SJCRH30 (cell line): ENCODE measurements at places on chromosomes 13 and 19. TPM values are rescaled to one million over a fixed set of nuclear protein-coding genes. Genes with fewer than 3 reads are reported as not detected.
A peak's percentile ranks its signal among the peaks of the same experiment; 100 is the strongest.

GRCh38 chr13:97382276-97382675 is 51.7 kb upstream of the RAP2A start:
- DNase-seq, result no peak

DNA sequence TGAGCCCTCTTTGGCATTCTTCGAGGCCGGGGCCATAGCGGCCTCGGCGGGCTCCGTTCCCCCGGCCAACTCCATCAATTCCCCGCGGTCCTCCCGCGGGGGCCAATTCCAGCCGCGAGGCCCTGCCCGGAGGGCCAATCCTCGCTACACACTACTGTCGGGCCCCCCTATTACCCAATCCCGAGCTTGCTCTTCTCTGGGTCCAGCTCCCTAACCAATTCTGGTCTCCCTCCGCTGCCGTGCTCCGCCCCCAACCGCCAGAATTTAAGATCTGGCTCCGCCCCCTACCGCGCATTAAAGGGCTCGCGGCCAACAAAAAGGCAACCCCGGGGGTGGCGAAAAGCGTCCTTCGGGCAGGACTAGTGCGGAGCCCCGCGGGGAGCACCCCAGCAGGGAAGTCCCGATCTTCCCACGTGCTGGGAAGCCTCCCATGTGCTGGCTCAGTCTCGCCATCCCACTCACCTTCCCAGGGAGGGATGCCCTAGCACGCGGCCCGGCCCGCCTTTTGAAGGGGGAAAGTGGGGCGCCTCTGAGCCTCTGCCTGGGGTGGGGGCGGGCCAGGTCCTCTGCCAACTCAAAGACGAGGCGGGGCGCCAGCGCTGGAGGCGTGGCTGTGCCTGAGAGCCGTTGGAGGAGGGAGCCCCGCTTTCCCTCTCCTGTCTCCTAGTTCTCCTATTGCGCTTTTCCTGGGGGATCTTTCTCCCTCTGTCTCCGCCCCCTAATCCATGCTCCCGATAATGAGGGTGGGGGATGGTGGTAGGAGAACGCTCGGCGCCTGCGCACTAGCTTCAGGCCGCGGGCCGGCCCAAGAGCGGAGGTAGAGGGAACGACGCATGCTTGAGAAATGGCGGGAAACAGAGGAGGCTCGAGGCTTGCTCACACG is 3.5 kb downstream of the LIPE start:
- DNase-seq, result no peak

DNA sequence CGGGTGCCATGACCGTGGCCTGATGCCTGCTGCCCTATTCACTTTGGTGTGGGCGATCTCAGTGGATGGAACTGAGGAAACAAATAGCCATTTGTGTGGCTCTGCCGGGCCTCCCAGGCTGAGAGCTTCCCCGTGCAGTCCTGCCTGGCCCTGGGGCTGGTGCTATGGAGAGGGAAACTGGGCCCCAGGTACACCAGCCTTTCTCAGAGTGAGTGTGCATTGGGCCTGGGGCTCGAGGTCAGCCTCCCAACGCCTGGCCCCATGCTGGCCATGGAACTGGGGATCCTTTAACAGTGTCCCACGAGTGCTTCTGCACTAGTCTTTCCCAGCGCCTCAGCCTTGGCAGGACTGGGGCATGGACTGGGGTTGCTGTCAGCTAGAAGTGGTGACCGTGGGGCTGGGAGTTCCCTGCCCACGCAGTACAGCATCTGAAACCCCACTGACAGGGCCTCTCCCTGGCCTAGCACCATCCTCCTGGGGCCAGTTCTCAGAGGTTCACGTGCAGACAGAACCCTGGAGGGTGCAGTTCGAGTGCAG is 10.5 kb downstream of the PLEKHF1 start:
- no peak for DNase-seq

GRCh38 chr13:45337395-45337794 is 3.6 kb downstream of the TPT1 start:
- DNase-seq, result no peak

DNA sequence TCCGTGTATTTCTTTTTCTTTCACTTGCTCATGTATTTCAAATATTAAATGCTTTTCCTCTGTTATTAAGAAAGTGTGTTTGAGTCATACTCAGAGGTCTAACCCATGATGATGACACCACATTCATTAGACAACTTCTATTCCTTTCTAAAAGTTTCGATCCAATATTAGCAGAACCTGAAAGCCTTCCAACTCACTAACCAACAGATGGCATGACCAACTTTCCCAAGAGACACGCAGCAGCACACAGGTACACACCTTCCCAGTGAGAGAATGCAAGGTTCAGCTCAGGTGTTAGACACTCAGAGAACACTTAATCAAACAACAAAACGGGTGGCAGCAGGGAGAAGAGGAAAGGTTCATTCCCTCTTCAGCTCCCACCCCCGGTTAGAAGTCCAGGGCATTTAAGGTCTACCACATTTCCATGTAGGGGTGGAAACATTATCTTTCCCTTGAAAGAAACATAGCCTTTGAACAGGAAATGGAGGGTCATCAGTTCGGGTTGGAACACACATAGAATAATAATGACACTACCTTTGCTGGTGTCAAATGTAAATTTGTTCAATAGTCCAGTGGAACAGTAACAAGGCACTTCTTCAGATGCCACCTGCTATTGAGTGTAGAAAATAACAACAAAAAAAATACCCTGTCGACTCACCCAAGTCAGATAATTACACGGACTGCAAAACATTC is 404.2 kb downstream of the COG6 start:
- no peak for DNase-seq

DNA sequence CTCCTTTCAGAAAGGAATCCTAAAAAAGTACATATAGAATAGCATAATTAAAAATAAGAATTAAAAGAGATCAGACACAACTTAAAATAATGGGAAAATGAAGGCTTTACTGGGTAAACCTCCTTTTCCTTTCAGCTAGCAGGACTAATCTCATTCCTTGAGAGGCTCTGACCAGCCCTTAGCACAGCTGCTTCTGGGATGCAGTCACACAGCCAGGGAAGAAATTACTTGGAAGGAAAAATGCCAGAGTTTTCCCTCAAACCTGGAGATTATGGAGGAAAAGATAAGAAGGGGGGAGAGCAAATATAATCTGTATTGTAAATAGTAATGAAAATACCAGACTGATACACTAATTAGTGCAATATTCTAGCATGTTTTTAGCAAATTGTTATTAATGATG is 91.8 kb downstream of the LRCH1 start:
- DNase-seq, result peak; percentile 22

DNA sequence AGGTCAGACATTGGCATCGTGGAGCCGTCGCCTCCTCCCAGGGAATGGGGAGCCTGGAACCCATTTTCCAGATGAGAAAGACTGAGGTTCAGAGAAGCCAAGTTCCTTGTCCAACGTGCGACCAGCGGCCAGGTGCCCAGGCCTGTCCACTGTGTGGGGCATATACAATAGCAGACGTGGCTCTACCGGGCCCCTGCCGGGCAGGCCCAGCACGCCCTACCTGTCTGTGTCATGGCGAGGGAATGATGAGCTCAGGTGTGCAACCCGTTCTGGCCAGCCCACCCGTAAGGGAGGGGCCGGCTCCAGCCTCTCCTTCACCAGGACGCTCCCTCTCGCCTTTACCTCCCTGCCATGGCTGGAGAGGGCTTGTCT is 837 bp downstream of the GNA15 start:
- DNase-seq, result no peak

- DNase-seq, result no peak
Observed at GRCh38 chr13:43981512-43982301, 102.0 kb downstream of the LACC1 start.

- no peak for DNase-seq
Observed at GRCh38 chr19:56091751-56092546, 29.1 kb downstream of the ZNF787 start.

GRCh38 chr13:63954683-63955082 is 2539.0 kb upstream of the PCDH20 start:
- DNase-seq, result no peak

DNA sequence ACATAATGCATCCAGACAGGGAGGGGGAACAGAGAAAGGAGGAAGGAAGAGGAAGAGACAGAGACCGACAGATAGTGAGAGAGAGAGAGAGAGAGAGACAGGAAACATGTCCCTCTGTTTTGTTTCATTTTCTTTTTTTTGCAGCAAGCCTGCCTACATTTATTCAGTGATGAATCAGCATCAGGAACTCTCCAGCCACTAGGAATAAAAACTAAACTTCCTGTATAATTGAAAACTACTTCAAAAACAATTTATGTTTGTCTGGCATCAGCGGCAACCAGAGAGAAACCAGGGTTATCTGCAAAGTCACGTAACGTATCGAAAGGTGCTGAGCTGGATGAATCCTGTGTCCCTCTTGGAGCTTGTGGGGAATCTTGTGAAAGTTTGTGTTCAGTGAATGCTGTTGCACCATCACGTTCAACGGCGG is 148.6 kb upstream of the SOX21 start:
- no peak for DNase-seq

- no peak for DNase-seq
Observed at GRCh38 chr19:41845001-41845050, at the start of gene DMRTC2. Gene DMRTC2 (plus strand): TSS chr19:41845042. CDS start chr19:41847429, 2,387 bp downstream.

- DNase-seq, result no peak
Observed at GRCh38 chr19:556611-557382, 12.9 kb downstream of the GZMM start.

DNA sequence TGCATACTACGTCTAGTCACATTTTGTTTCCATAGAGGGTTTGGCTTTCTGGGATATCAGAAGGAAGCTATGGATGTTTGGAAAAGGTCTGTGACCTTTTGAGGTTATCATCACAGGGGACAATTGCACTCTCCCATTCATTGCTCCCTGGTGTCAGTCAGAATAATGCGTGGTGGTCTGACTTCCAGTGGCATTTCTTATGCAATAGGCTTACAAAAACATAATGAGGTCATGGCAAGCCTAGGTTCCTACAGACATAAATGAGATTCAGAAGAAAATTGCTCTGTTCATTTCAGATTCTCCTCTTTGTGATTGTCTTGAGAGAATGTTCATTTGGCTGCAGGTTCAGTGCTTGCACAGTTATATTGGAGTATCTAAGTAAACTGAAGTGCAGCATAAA is 54.6 kb downstream of the ARHGAP35 start:
- no peak for DNase-seq

DNA sequence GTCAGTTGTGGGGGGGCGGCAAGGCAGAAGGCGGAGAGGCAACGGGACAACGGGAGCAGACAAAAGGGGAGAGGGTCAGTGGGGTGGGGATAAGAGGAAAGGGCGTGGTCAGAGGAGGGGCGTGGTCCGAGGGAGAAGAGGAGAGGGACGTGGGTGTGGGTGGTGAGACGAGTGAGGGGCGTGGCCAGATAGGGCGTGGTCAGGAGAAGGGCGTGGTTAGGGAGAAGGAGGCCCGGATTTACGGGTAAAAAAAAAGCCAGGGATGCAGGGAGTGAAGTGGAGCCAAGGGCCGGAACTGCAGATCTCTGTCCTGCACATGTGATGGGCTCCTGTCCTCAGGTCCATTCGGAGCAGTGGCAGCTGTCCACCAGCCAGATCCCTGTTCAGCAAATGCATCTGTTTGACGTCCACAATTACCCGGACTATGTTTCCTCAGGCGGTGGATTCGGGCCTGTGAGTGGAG is 21.5 kb downstream of the CPT1C start:
- DNase-seq, result peak; percentile 96

- DNase-seq, result no peak
Observed at GRCh38 chr19:43290568-43291359, 21.4 kb upstream of the PSG9 start.

- DNase-seq, result peak; percentile 86
Observed at GRCh38 chr19:55341171-55341588, 1.5 kb downstream of the KMT5C start.

DNA sequence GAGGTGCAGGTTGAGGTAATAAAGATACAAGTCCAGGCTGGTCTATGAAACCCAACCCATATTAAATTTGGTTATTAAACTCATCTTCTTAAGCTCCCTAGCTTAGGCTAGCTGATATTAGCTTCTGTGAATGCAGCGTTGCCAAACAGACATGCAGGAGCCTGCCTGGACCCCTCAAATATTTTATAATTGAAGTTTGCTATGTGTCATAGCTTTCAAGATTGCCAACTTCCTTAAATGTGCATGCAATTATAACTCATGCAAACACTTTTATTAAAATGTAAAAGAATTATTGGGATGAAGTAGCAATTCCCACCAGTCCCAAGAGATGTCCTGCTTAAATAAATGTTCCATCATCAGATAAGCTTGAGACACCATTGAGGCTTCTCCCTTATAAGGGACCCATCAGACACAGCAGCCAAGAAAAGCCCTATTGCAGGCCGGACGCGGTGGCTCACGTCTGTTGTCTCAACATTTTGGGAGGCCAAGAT is 51.3 kb downstream of the MBNL2 start:
- no peak for DNase-seq

GRCh38 chr13:101811284-101811839 is 358.9 kb downstream of the ITGBL1 start:
- no peak for DNase-seq

- DNase-seq, result no peak
Observed at GRCh38 chr19:3458229-3459088, 21.9 kb downstream of the SMIM24 start.

DNA sequence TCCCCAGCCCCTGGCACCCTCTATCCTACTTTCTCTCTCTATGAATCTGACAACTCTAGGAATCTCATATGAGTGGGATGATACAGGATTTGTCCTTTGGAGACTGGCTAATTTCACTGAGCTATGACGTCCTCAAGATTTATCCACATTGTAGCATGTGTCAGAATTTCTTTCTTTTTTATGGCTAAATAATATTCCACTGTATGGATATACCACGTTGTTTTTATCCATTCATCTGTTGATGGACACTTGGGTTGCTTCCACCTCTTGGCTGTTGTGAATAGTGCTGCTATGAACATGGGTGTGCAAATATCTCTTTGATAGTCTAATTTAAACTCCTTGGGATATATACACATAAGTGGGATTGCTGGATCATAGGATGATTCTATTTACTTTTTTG is 24.0 kb upstream of the INSR start:
- DNase-seq, result no peak

DNA sequence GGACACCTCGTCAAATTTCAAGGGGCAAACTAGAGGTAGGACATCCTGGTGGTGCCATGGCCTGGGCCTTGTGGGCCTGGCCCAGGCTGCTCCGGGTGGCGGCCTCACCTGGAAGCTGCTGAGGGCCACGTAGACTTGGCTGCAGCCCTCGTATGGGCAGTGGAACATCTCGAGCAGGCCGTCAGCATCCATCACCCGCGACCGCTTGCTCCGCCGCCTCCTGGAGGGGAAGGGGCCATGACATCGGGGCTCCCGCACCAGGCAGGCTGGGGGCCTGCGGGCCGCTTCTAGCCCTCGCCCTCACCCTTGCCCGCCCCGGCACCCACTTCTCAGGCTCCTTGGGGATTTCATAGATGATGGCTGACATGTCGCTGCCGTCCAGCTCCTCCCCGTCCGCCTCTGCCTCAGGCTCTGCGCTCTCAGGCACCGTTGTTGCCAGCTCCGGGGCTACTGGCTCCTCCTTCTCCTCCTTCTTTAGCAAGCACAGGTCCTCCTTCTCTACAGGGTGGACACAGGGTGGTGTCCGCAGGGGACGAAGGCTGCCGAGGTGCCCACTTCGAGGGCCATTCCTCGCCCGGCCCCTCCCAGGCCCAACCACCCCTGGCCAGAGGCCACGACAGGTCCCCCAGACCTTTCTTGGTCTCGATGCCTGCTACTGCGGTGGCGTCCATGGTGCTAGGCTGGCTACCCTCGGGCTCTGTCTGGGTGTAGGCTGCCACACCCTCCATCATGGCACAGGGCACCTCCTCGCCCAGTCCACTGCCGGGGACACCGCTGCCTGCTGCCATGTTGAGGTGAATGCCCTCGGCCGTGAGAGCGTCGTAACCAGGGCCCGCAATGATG is 6.0 kb upstream of the ELAVL3 start:
- DNase-seq, result no peak

Gene FOSB
- total RNA-seq, result 0.35 and 0.40 TPM in 2 replicates

Gene OBI1
- 66.8 and 73.3 TPM in 2 replicates for total RNA-seq

Gene PRTN3
- total RNA-seq, result not detected in 2 replicates

Gene STX10
- total RNA-seq, result 58.5 and 70.7 TPM in 2 replicates

Gene FARP1
- 31.2 and 32.5 TPM in 2 replicates for total RNA-seq

Gene ZNF536
- 14.2 and 15.2 TPM in 2 replicates for total RNA-seq

Gene DACH1
- 12.2 and 12.3 TPM in 2 replicates for total RNA-seq

Gene HSD11B1L
- 0.89 and 1.3 TPM in 2 replicates for total RNA-seq

Gene ZC3H4
- 19.4 and 21.2 TPM in 2 replicates for total RNA-seq
